ENCODE measurements at places on chromosomes 5 and 9. TPM values are rescaled to one million over a fixed set of nuclear protein-coding genes. Genes with fewer than 3 reads are reported as not detected.

TMC1 gene
- 0.27 TPM for polyA plus RNA-seq

TRIP13 gene
- 36.4 TPM for polyA plus RNA-seq

BTNL8 gene
- not detected for polyA plus RNA-seq

LCN15 gene
- not detected for polyA plus RNA-seq

HTR1A gene
- not detected for polyA plus RNA-seq

IQGAP2 gene
- 5.1 TPM for polyA plus RNA-seq

THBS4 gene
- polyA plus RNA-seq = 0.79 TPM

TOR2A gene
- 5.0 TPM for polyA plus RNA-seq

TRPM6 gene
- 0.02 TPM for polyA plus RNA-seq
